CD4-positive, alpha-beta T cell treated with Interleukin-15 for 1 hour (primary cell): ENCODE measurements at places on chromosomes 1 and 21.

DNA sequence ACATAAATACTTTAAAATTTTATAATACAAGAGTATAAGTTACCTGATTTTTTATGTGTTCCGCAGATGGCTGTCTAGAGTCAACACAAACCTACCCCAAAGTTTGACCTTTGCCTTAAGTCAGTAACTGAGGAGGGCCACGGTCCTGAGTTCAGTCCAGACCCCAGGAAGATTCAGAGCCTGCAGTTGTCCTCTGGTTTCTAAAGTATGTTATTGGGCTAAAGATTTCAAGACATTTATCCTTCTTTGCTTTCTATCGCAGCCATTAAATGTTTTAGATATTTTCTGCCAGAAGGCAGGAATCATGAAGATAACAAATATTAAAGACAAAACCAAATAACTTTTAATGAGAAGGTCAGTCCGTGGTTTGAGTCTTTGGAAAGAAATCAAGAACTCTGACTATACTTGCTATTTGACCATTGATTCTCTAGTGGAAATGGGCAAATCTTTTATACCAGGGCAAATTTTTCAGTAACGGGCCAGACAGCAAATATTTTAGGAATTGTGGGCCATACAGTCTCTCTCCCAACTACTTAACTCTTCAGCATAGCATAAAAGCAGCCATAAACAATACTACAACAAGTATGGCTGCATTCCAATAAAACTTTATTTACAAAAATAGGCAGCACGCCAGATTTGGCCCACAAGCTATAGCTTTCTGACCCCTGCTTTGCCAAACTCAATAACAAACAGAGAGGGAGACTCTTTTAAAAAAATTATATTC, 38.0 kb upstream of the HAO2 start:
- DNase-seq: no peak

GRCh38 chr1:4307468-4307845, 347.0 kb upstream of the AJAP1 start:
- DNase-seq: no peak

DNA sequence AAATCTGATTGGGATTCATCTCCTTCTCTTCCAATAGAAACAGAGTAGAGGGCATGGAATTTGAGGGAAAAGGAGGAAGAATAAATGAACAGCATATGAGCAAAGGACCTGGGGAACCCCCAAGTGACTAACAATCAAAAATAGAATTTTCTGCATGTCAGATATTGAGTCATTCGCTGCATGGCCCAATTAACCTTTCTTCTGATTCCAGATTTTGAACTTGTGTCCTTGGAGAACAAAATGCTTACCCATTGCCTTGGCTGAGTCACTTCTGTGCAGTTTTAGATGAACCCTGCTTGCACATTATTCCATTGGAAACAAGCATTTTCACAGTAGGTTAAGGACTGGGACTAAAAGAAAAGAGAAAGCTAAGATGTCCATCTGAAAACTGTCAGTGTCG, 390.5 kb downstream of the ST6GALNAC3 start:
- no peak for DNase-seq

DNA sequence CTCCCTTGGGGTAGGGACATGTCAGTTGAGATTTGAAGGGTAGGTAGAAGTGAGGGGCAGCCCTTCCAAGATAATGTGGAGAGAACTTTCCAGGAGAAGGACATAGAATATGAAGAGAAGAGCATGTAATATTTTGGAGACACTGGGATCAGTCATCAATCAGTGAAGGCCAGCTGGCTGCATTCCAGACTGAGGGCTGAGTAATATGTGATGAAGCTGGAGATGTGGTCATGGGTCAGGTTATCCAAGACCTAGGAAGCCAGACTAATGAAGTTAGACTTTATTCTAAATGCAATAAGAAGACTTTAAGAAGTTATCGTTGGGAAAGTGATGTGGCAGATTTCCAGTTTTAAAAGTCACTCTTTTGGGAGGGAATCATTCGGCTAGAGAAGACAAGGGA, 262.0 kb downstream of the HMCN1 start:
- DNase-seq: no peak

DNA sequence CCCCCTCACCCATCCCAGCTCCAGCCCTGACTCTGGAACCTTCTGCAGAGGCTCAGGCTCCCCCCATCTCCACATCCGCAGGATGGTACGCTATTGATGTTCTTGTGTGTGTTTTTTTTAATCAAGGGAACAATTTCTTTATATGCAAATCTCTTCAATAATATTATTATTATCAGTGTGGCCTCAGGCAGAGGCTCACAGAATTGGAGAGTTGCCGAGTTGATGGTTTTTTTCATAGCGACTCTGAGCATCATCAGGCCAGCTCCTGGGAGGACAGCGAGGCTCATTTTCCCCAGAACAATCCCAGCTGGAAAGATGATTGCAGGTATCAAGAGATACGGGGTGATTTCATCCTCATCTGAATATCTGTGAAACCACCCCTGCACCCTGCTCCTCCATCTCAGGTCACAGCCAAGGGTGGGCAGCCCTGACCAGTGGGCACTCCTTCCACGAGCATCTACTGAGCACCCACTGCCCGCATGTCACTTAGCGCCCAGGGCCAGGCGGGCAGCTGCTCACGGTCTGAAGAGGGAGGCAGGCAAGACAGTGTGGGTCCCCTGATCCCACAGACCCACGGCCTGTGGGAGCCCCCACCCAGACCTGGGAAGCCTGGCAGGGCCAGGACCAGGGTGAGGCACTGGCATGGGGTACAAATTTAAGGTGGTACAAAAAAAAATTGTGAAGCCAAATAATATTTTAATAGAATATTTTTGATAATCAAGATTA, 245.6 kb upstream of the VAMP3 start:
- DNase-seq: no peak

DNA sequence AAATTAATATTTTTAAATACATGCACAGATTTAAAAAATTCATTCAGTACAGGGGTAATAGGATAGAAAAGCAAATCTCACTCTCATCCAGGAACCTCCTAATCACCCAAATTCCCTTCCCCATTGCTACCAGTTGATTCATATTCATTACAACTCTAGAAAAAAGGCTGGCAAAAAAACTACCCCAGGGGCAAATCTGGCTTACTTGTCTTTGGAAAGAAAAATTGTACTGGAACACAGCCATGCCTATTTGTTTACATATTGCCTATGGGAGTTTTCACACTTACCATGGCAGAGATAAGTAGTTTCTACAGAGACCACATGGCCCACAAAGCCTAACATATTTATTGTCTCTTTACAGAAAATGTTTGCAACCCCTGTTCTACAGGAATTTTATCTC, 8.9 kb upstream of the RBM34 start:
- no peak for DNase-seq

- DNase-seq: no peak
Observed at GRCh38 chr1:201021630-201022492, 1.7 kb downstream of the KIF21B start.

GRCh38 chr1:17629460-17629859, 90.0 kb downstream of the ARHGEF10L start:
- DNase-seq: no peak

GRCh38 chr1:234909851-234910250, 218.8 kb downstream of the TOMM20 start:
- no peak for DNase-seq

- DNase-seq: no peak
Observed at GRCh38 chr21:33561373-33561772, 18.5 kb downstream of the SON start.

DNA sequence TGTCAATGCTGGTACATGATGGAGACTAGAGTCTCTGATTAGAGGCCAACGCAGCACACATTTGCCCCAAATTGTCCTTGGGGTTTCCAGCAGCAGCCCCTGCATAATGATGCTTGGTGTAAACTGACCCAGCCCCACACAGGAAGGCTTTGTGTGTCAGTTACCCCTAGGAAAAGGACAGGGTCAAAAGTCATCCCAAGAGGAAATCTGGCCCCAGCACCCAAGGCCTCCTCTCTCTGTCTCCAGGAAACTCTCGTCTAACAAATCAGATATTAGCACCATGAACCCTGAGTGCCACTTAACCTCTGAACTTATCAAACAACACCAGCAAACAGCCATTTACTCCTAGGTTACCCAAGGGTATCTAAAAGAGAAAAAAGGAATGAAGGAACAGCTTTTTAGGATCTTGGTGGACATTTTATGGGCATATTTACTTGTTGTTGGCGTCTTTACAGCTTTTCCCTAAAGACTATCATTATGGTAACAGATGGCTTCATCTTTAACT, 84.5 kb downstream of the PSMG1 start:
- no peak for DNase-seq

DNA sequence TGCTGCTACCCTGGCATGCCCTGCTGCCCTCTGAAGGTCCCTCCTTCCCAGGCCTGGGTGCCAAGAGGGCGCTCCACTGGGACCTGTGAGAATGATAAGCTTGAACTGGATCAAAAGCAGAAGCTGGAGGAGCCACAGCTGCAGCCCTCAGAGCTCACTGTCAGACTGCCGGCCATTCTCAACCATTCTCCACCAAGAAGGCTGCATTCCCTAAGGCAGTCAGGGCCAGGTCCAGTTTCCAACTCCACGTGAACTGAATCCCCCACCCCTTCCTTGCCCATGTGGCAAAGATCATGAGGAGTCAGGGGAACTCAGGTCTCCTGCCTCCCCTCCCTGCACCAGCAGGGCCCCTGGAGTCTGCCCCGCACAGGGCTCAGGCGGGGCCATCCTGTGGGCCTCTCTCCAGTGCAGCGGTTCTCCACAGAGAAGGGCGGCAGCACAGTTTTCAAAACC, 19.5 kb downstream of the SLC1A7 start:
- DNase-seq: no peak

DNA sequence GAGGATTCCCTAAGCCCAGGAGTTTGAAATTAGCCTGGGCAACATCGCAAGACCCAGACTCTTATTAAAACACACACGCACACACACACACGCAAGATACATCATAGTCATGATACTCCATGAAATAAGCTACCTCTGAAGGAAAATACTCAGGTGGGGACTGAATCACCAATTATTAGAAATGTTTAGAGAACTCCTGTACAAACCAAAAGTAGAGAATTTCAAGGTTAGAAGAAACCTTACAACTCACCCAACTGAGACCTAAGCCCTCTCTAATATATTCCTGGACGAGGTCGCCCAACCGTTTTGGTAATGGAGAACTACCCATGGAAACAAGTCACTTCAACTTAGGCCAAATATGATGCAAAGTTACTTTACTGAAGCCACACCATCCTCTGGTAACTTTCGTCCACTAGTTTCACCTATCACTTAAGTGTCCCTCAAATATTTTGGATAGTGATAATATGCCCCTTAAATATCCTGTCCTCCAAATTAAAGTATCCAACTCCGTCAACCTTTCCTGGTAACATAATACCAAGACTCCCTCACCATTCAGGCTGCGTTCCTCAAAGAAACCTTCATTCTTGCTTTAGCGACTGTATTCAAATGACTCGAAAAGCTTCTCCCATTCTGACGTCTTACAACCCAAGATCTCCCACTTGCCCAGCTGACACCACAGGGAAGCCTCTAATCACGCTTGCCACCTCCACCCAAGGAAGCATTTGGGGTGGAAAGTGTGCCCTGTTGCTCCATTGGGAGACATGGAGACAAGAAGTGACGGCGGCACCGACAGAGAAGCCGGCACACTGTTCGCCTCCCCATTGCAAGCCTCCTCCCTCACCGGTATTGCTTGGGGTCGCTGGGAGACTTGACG, 856 bp downstream of the NRDC start:
- no peak for DNase-seq

DNA sequence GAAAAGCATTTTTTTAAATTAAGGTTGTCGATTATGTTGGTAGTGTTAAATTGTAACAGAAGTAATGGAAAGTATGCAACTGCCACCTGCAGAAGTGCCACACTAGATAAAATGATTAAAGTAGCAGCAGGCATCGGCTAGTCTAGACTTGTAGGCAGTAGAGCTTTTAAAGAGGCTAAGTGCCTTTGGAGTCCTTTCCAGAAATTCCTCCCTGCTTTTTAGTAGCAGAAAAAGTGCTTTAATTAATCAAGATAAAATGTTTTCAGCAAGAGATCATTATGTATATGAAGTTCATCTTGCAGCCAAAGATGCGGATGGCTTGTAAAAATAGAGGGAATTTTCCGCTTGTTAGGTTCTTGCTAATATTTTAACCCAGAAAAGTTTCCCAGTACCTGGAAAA, 87.1 kb upstream of the LRRC8D start:
- DNase-seq: no peak

GRCh38 chr1:198677871-198678270, 39.0 kb downstream of the PTPRC start:
- DNase-seq: no peak

DNA sequence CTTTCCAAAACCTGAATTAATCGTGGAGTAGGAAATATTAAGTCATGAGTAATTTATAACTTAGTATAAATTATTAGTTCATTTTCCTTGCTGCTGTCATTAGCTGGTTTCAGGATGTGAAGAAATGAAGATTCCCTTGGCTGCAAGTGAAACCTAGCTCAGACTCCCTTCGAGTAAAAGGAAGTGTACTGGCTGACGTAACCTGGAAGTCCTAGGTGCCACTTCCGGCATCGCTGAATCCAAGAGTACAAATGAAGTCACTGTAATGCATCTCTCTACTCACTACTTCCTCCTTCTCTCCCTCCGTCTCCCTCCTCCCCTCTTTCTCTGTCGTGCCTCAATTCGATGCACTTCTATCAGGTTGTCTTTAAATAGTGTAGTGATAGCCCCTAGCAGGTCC, 28.8 kb downstream of the ZP4 start:
- DNase-seq: no peak

- peak; percentile 65 for DNase-seq
Observed at GRCh38 chr1:201480231-201481003, 11.4 kb upstream of the PHLDA3 start.

- DNase-seq: no peak
Observed at GRCh38 chr1:35864813-35865212, 18.2 kb upstream of the AGO1 start.

DNA sequence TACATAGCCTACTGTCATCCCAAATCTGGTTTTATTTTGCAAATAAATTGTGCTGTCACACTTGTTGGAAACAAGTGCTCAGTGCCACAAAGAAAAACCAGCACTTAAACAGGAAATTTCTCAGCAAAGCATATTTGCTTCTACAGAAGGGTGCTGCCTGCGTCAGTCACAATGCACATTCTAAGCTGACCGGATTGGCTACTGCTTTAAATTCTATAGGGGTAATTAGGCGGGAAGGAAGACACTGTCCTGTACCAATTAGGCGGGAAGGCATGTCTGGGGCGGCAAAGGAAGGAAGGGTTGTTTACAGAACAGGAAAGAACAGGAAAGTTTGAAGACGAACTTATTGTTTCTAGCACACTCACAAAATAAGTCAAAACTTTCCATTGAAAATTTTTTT, 2.8 kb downstream of the IFI16 start:
- DNase-seq: peak; percentile 59

DNA sequence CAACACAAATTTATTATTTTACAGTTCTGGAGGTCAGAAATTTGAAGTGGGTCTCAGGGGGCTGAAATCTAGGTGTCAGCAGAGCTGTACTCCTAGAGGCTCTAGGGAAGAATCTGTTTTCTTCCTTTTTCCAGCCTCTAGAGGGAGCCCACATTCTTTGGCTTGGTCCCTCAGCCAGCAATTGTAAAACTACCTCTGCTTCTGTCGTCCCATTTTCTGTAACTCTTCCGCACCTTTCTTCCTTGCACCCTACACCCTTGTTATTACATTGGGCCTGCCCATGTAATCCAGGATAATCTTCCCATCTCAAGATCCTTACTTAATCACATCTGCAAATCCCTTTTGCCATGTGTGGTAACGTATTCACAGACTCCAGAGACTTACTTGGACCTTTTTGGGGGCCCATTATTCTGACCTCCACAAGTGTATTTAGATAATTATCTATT, 24.8 kb upstream of the THEM4 start:
- DNase-seq: peak; percentile 49

GRCh38 chr1:184635980-184636431, 118.7 kb downstream of the EDEM3 start:
- DNase-seq: no peak

- peak; percentile 74 for DNase-seq
Observed at GRCh38 chr1:184973272-184974055, 844 bp downstream of the NIBAN1 start.
